ENCODE measurements at places on chromosomes 12 and 14. TPM values are rescaled to one million over a fixed set of nuclear protein-coding genes. Genes with fewer than 3 reads are reported as not detected.

The KRT3 gene
- 0.09 TPM for total RNA-seq

The CTSG gene
- total RNA-seq: 0.27 TPM

The ESPL1 gene
- 76.3 TPM for total RNA-seq

GRCh38 chr14:93113678-93114067 lies 2.1 kb downstream of the ITPK1 start:
- no peak for DNase-seq

DNA sequence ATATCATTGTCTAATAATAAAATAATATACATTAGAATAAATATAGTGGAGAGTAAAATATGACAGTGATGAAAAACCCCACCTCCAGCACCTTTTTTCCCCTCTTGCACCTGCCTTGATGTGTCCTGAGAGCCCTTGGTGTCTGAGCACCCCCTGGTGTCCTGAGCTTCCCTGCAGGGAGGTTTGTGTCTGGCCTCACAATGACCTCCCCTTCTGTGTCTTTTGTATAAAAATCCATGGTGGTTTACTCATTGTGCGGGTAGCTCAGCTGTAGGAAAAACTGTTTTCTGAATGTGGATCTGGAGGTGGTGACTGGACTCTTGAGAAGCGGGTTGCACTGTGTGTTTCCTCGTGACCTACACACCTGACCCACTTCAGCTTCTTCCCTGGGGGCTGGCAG lies 636.9 kb downstream of the TMEM121 start:
- no peak for DNase-seq

DNA sequence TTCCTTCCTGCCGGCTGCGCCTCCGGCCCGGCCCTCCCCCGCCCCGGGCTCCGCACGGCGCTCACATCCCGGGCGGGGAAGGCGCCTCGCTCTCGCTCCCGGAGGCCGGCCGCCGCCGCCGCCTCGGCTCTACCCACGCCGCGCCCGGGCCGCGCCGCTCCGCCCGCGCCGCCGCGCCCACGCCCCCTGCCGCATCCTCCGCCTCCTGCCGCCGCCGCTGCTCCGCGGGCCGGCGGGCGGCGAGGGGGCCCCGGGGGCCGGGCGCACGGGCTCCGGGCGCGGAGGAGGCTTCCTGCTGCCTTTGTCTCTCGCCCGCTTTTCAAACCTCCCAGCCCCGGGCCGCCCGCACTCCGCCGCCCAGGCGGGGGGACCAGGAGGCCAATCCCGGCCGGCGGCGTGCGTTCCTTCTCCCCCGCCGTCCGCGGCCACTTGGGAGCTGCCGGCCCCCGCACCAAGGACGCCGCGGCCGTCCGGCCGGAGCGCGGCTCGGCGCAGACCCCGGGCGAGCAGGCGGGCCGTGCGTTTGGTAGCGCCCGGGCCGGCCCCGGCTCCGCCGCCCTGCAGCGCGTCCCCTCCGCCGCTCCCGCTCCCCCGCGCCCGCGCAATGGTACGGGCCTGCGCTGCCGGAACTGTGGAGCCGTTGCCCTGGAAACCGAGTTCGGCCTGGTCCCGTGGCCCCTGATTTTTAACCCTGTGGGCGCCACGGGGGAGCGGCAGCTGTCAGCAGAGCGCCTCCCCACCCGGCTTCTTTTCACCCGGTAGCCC lies at the start of gene FBXL14:
Gene FBXL14, minus strand, starts transcription at position 321 of the 765 bp plus-strand sequence. CDS start 515 bp downstream, outside the sequence.
- DNase-seq: peak; percentile 88

- DNase-seq: no peak
These were observed 82.1 kb upstream of the CCDC196 start for GRCh38 chr14:66404051-66404545.

DNA sequence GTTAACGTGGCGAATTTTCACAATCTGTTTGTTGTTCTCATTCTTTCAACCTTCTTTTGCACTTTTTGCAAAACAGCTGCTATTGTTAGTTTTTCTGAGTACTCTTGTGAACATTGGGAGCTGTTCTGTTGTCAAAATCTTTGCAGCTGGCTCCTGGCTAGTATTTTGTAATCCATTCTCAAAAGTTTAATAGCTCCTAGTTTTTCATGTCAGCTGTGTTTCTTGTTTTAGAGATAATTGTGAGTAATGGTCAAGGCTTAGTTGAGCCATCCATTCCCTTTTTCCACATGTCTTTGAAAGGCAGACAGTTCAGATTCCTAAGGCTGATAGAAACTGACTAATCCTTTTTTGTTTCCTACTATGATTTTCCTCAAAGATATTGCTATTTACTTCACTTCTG lies 39.1 kb upstream of the CRADD start:
- DNase-seq: no peak

DNA sequence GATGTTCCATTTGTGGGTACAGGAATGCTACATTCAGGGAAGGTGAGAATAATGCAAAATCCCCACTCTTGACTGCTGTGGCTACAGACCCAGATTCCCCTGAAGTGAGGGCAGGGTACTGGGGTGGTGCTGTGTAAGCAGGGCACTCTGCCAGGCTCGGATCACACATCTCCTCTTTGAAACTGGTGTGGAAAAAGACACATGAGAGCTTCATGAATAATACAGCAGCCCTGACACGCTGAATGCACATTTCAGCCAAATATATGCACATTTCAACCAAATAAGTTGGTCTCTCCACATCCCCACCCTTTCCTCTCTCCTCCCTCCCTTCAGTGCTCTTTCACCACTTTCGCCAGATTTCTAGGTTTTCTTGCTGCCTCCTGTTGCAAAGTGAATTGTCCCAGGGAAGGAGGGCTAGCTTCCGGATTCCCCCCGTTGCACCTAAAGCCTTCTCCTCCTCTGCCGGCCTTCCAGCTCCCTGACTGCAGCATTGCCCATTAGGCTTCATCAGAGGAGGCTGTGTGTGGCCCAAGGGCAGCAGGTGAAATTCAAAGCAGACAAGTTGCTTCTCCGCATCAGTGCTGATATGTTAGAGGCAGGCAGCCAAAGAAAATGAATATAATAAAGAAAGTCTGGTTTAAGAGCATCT lies 118.2 kb upstream of the TMCC3 start:
- no peak for DNase-seq

DNA sequence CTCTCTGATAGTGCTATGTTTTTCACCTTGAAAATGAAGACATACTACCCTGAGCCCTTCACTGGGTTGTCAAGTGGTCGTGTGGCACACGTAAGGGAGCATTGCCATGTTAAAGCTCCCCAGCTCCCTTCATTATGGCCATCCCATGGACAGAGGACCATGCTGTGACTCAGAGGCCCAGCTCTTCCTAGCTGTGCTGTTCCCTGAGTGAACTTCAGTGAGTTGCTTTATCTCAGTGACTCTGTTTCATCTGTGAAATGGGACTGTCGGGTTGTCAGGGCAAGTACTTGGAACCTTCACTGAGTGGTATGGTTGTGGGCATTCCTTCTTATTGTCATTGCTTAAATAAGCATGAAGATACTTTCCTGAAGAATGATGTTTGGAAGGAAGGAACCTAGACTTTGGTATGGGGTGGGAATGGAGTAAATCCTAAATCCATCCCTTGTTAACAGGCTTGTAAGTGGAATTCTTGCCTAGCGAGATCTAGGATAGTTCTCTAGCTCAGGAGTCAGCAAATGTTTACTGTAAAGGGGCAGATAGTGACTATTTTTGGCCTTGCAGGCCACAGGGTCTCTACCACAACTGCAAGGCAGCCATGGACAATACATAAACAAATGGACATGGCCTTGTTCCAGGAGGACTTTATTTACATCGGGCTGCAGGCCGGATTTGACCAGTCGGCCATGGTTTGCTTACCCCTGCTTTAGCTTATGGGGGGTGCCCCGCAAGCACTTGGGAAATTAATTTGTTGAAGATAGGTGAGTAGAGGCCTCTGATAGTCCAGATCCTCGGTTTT lies 283.5 kb downstream of the ZFP36L1 start:
- DNase-seq: no peak
